ENCODE measurements at places on chromosomes 11 and 22. TPM values are rescaled to one million over a fixed set of nuclear protein-coding genes. Genes with fewer than 3 reads are reported as not detected.

- H3K4me1 ChIP-seq = no peaks in the 10 kb centered on the region
- H3K36me3 ChIP-seq = no peaks in the 10 kb centered on the region
Measured at GRCh38 chr11:81941998-81942397, 791.7 kb downstream of the FAM181B start.

DNA sequence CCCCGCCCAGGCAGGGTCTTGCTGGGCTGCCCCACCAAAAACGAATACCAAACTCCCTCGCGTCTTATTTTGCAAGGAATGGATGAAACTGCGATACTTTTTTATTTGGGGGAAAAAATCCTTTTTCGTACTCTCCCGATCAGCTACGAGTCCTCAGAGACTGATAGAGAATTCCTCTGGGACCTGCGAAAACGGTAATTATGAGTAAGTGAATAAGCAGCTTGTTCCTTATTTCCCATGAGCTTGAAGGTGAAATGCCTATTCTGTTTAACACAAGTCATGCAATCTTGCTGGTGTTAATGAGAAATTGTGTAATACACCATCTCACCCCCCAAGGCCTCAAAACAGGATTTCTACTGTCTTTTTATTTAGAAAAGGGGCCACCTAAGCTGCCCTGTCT is 5.5 kb downstream of the GRK3 start:
- H3K27ac ChIP-seq = no peak overlapping the region
- H3K36me3 ChIP-seq = no peaks in the 10 kb centered on the region
- no peak overlapping the region for H3K4me3 ChIP-seq
- no peaks in the 10 kb centered on the region for H3K27me3 ChIP-seq

DNA sequence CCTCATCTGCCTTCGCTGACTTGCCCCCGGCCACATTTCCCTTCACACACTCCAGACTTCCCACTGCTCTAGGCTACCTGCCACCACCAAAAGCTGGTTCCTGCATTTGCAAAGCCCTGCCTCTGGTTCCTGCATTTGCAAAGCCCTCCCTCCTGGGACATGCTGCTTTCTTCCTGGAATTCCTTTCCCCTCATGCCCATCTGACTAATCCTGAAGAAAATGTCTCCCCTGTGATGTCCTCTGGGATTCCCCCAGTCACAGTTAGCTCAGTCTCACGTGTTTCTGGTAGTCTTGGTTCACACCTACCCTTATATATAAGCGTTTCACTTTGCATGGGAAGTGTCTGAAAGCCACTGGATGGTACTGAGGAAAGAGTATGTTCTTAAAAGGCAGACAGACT is 206.9 kb downstream of the DBX1 start:
- H3K36me3 ChIP-seq = no peaks in the 10 kb centered on the region
- H3K27me3 ChIP-seq = no peaks in the 10 kb centered on the region
- no peak for DNase-seq
- no peak overlapping the region for H3K4me3 ChIP-seq

GRCh38 chr11:57571606-57572005 is 4.1 kb upstream of the UBE2L6 start:
- H3K36me3 ChIP-seq = no peaks in the 10 kb centered on the region
- no peaks in the 10 kb centered on the region for H3K27me3 ChIP-seq
- no peak overlapping the region for H3K27ac ChIP-seq
- no peaks in the 10 kb centered on the region for H3K4me1 ChIP-seq

The SCGB1D2 gene
- total RNA-seq = not detected

The CD6 gene
- total RNA-seq = 0.99 TPM

The BLID gene
- total RNA-seq = not detected

The CHRM4 gene
- total RNA-seq = not detected
